Skin of body (tissue), 3 donors: ENCODE measurements at places on chromosomes 4 and X.
A peak's percentile ranks its signal among the peaks of the same experiment; 100 is the strongest.

DNA sequence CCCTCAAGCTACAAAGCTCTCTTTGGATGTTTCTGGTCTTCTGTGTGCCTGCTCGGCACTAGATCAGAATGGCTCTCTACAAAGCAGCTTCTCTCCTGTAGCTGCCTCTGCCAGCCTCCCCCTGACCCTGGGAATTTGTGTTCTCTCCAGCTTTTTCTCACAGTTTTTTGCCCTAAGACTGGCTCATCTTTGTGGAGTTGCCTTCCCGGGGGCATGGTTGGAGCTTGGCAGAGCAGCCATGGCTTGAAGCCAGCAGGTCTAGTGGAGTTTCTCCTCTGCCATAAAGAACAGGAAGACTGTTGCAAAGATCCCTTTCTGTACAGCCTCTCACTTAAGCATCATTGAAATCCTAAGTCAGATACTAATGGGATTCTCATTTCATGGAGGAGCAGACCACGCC lies 163.3 kb upstream of the MAMLD1 start:
- no peak for DNase-seq

DNA sequence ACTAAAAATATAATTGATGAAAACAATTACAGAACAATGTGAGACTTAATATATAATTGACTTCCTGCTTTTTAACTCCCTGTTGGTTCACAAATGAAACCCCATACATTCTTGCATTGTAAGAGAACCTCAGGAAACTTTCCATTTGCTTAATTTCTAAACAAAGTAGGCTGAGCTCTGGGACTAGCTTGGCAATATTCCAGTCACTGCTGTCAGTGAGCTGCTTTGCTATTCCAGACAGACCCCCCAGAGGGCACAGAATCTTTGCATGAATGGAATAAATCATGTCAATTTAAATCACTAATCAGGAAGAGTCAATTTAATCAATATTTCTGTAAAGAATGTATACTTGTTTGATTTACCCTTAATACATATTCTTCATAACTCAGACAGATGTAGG lies 110.6 kb downstream of the NEXMIF start:
- no peak for DNase-seq

DNA sequence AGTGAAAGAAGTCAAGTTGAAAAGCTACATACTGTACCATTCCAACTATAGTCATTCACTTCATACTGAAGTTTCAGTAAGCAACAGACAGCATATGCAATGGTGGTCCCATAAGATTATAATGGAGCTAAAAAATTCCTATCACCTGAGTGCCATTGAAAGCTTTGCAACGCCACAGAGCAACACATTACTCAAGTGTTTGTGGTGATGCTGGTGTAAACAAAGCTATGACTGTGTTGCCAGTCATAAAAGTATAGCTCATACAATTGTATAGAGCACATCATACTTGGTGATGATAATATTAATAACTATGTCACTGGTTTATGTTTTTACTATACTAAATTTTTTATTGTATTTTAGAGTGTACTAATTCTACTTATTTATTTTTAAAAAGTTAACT lies 78.9 kb downstream of the NAF1 start:
- DNase-seq: no peak

DNA sequence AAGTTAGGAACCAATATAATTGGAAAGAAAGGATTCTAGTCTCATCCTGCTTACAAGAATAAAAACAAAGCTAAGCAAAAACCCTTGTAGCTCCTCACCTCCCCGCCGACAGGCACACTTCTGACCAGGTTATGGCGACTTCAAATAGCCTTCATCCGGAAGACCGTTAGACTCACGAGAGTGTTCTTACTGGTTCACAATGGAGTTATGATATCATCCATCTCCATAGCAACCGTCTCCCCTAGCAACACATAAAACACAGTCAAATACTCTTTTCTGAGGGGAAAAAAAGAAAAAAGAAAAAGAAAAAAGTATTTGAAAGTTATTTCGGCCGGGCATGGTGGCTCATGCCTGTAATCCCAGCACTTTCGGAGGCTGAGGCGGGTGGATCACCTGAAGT lies at the start of gene IL13RA2:
TSS of gene IL13RA2 (minus strand) at position 162 of the 400 bp plus-strand sequence. CDS start 347 bp downstream, outside the sequence.
- no peak for DNase-seq

- no peak for DNase-seq
These were observed 215.0 kb downstream of the SCFD2 start for GRCh38 chr4:53150631-53151488.

- no peak for DNase-seq
These were observed 27.8 kb upstream of the SLC2A9 start for GRCh38 chr4:10048941-10049697.

DNA sequence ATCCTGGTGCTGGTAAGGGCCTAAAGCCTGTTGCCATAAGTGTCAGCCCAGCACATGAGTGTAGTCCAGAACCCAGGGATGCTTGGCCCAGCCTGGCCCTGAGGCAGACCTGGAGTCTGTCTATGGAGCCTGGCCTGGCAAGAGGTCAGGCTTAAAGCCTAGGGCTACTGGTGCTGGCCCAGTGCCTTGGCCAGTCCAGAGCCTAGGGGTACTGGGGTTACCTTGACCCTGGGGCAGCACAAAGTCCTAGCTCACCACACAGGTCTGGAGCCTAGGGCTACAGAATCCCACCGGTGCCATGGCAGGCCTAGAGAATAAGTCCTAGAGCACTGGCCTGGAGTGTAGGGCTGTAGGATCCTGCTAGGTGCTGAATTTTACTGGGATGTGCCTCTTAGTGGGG lies 393.8 kb downstream of the MAGEE1 start:
- no peak for DNase-seq

- DNase-seq: peak; percentile 75
These were observed 4.3 kb upstream of the DDX60L start for GRCh38 chr4:168484626-168485025.

GRCh38 chr4:99610605-99611175 lies 36.1 kb downstream of the MTTP start:
- DNase-seq: no peak

- peak; percentile 18 for DNase-seq
These were observed 12.7 kb downstream of the IL1RAPL1 start for GRCh38 chrX:28599957-28600356.

DNA sequence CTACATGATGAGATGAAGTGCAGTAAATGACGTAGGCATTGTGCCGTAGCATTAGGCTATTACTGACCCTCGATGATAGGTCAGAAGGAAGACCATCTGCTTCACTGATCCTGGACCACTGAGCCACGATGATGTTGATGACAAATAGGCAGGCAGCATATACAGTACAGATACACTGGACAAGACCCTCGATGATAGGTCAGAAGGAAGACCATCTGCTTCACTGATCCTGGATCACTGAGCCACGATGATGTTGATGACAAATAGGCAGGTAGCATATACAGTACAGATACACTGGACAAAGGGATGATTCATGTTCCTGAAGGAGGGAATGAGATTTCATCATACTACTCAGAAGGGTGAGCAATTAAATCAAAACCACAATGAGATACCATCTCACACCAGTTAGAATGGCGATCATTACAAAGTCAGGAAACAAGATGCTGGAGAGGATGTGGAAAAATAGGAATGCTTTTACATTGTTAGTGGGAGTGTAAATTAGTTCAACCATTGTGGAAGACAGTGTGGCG lies 50.9 kb downstream of the BEND4 start:
- no peak for DNase-seq

GRCh38 chr4:182213004-182213403 lies 30.2 kb upstream of the TENM3 start:
- no peak for DNase-seq

GRCh38 chr4:24559889-24560288 lies 24.5 kb downstream of the DHX15 start:
- DNase-seq: no peak

DNA sequence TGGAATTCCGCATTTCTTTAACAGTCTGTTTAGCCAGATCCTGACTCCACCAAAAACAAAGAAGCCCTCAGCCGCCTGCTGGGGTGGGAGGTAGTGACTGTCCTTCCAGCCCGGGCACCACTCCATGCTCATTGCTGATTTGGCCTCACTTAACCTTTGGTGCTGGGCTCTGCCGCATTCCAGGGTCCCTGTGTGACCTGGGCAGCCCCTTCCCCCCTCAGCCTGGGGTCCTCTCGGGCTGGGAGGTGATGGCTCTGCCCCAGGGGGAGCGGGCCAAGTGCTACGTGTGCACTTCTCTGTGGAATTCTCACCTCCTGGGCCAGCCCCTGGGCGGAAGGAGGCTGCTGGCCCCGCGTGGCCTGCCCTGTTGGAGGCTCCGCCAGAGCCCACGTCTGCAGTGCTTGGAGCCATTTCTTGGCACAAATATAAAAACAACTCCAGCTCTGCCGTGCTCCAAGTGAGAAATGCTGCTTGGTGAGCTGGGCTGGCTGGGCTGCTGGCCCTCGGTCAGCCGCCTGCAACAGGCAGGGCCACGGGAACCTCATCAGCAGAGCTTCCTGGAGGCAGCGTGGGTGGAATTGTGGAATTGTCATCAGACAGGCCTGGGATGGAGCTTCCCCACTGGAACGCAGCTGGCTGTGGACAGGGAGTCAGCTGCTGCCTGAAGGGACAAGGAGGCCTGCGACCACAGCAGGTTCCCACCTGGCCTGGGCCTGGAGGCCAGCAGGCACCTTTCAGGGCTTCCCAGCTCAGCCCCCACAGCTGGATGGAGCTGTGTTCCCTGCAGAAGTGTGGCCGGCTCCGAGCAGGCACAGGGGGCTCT lies 66.0 kb downstream of the TRMT44 start:
- no peak for DNase-seq

DNA sequence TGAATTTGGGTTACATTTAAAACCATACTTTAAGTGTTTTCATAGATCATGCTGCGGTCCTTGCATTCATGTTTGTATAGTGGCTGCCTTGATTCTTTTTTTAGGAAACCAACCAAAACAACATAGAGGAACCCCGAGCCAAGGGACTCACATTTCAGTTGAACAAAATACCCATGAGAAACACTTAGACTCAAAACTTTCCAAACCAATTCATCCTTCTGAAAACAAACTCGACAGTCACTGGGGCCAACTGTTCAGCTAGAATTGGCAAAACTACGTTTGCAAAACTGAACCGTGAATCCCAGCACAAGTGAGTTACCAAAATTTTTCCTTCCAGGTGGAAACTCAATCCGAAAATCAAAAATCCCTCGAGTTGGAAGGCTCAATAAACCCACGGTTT lies 1.4 kb downstream of the ADGRA3 start:
- no peak for DNase-seq

- no peak for DNase-seq
These were observed 2.8 kb downstream of the RTL5 start for GRCh38 chrX:72128881-72129280.

GRCh38 chr4:7928711-7929110 lies 10.9 kb downstream of the AFAP1 start:
- no peak for DNase-seq

DNA sequence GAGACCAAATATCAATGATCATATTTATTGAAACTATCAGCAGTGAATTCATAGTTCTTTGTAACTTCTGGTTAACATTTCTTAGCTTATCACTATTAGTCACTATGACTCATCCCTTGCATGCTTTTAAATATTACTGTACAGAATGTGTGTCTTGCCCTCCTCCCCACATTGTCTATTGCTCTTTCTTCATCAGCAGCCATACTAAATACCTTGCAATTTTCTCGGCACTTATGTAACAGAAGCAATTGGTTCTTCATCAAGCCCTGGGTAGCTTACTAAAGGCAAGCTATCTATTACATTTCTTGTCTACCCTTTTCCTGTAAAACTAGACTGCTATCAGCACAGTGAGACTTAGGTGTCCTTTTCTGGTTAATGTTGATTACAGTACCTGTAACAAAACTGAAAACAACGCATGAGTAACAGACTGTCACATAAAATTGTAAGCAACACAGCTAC lies 8.2 kb downstream of the KLHL4 start:
- no peak for DNase-seq

GRCh38 chrX:101932249-101932570 lies 383 bp upstream of the ZMAT1 start:
- no peak for DNase-seq

DNA sequence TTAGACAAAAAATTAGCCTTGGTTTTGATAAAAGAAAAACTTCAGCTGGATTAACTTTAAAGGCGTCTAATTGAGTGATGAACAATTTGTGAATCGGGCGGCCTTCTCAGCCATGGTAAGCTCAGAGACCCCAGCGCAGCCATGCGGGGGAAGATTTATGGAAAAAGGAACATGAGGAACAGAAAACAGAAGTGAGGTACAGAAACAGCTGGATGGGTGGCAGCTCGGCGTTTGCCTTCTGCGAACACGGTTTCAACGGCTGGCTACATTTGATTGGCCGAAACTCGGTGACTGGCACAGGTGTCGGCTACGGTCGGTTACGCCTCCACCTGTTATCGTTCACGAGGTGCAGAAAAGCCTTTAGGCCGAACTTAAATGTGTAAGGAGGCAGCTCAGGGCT lies 401.4 kb upstream of the FAT1 start:
- no peak for DNase-seq

GRCh38 chr4:3829956-3830773 lies 64.0 kb downstream of the ADRA2C start:
- no peak for DNase-seq

DNA sequence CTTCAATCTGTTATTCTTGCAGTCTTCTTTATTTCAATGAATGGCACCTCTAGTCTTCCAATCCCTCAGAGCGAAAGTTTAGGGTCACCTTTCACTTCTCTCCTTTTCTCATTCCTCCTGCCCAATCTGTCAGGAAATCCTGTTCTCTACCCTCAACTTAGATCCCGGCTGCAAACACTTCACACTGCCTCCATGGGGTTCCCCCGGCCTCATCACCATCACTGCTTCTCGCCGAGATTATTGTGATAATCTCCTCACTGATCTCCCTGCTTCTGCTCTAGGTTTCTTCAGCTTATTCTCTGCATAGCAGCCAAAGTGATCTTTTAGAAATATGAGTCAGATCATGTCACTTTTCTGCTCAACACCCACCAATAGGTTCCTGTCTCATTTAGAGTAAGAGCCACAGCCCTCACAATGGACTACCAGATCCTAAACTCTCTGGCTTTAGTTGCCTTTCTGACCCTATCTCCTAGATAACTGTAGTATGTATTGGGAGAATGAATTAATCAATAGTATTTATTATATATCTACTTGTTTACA lies 43.6 kb upstream of the TBC1D9 start:
- no peak for DNase-seq
